8988T (cell line): ENCODE measurements at places on chromosomes 3 and 15.

DNA sequence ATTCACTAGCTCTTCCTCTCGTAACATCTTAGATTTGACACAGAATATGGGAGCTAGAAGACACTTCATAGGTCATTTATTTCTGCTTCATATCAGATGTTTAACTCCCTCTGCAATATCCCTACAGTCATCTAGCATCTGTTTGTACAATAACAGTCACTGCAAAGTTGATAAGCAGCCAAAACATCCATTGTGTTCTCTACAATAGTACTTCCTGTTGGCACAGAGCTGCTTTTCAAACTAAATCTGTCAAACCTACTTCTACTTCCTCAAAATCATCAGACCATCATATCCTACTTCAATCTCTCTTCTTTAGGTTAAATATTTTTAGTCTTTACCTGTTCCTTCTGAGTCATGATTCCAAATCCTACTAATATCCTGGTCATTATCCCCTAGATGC lies 233.2 kb downstream of the FGF12 start:
- DNase-seq = no peak

- no peak for DNase-seq
Observed at GRCh38 chr3:45775571-45776300, 20.6 kb downstream of the SLC6A20 start.

DNA sequence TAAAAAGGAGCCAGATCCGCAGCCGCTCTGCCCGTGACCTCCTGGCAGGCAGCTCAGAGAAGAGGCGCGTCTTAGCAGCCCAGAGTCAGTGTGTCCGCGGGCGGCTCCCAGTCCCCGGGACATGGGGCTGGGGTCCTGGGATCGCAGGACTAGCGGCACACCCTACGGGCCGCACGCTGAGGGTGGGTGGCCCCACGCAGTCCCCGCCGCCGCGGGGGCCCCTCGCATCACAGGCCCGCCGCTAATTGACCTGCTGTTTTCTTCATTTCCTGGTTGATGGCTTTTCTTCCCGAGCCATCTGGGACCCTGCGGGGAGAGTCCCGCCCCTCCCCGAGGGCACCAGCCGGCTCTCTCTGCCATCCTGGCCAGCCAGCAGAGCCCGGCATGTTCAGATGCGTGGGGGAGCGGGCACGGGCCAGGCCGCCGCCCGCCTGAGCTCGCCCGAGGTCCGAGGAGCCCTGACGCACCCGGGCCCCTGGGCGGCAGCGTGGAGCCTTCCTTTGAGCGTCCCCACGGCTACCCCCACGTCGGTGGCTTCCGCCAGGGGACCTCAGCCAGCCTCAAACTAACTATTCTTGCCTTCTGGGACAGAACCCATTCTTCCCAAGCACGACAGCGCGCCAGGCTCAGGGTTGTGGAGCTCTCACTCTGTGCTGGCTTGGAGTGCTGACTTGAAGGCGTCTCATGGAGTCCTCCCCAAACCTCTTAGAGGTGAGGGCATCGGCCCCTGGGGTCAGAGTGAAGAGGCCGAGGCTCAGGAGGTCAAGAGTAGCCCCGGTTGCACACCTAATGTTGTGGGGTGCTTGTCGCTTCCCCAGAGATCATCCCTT lies 34.6 kb upstream of the CACNA2D3 start:
- no peak for DNase-seq

DNA sequence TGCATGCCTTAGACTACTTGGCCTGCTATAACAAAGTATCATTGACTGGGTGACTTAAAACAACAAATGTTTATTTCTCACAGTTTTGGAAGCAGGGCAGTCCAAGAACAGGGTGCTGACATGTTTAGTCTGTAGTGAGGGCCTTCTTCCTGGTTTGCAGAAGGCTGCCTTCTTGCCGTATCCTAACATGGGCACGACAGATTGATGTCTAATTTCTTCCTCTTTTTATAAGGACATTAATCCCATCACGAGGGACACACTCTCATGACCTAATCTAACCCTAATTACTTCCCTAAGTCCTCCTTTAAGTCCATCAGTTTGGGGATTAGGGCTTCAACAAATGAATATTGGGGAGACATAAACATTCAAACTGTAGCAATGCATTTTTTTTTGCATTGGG lies 10.9 kb upstream of the GOLGA8B start:
- no peak for DNase-seq

DNA sequence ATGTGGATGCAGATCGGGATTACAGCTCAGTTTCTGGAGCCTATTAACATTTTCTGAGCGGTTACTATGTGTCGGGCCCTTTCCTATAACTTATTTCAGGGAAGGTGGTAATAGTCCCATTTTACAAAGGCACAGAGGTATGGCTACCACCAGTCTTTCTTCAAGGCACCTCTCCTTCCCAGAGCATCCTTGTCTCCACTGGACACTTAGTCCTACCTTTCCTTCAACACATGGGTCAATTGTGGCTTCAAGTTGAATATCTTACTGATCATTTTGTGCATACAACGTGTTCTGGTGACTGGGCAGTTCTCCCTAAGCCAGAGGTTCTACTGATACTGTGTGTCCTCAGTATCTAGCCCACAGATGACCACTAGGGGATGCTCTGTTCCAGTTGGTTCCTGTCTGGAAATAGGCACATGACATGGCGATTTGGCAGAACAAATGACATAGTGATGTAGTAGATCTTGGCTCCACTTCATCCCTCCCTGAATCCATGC lies 60.7 kb upstream of the CMTM8 start:
- no peak for DNase-seq

DNA sequence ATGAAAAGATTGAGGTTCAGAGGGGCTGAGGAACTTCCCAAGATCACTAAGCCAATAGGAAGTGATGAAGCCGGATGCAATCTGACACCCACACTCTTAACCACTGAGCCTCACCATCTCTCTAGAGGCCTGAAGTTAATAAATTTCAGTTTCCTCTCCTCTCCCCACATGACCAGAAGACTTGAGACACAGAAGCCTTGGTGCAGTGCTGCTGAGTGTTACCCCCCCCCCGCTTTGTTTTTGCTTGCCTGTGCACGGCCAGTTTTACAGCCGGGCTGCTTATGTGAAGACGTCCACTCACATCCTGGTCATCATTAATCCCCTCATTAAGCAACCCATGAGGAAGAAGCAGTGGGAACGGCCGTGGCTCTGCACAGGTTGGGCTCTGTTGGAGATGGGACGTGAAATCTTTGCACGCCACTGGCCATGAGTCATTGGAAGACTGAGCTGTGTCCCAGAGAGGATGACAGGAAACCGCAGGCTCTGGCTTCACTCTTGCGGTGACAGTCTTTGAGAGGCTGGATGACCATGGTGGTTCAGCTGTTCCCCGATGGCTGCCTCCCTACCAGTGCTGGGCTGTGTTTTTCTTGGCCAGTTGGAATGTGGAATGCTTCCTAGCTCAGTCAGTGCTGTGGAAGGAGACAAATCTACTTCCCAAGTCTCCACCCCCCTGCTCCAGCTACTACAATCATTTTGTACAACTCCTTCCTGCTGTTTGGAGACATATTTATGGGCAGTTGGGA lies 232.6 kb upstream of the LRTM1 start:
- DNase-seq = no peak

- no peak for DNase-seq
Observed at GRCh38 chr3:141876891-141877621, 613 bp downstream of the ATP1B3 start.

GRCh38 chr3:59611649-59612443 lies 562.0 kb upstream of the CFAP20DC start:
- DNase-seq = no peak

DNA sequence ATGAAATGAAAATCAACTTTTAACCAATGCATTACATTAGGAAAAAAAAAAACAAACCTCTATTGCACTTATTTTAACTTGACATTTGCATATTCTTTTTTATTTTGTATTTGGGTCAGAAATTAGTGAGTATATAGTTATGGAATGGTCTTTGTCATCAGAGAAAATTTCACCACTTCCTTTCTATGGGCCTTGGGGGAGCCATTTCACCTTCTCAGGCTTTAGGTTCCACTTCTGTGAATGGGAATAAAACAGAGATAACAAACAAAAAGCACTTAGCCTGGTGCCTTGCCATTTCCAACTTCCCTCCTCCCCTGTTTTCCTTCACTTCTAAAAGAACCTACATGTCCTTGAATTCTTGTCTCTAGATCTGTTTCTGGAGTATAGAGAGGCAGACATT lies 168.0 kb upstream of the STT3B start:
- no peak for DNase-seq

GRCh38 chr3:30135190-30135589 lies 471.2 kb upstream of the TGFBR2 start:
- no peak for DNase-seq

- no peak for DNase-seq
Observed at GRCh38 chr15:101010781-101011180, 91.6 kb downstream of the LRRK1 start.
